ENCODE measurements at places on chromosomes 5 and 9.
A peak's percentile ranks its signal among the peaks of the same experiment; 100 is the strongest.

DNA sequence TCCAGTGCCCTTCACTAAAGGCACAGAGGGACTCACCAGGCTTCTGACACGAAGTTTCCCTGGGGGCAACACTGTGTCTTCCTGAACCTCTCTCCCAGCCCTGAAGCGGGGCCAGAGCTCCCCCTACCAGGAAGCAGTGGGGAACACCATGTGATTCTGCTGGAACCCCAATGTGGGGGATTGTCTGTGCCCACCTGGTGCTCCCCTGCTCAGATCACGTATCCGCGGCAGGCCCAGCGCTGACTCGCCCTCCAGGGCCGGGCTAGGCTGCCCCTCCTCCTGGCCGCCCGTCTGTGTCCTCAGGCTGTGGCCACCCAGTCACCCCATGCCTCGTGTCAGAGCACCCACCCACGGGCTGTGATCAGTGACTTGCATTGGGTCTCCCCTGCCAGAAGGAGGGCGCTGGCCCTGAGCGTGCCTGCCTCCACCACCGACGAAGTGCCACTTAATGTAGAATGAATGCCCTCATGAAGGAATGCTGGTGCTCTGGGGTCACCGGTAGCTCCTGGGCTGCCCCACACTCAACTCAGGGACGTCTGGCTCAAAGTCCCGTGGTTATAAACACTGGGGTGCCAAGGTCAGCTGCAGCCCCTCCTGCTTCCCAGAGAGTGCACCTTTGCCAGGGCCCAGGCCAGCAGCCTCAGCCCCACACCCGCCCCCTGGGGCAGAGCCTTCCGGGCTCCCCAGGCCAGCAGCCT lies 22.1 kb downstream of the SARDH start:
- no peak for DNase-seq

DNA sequence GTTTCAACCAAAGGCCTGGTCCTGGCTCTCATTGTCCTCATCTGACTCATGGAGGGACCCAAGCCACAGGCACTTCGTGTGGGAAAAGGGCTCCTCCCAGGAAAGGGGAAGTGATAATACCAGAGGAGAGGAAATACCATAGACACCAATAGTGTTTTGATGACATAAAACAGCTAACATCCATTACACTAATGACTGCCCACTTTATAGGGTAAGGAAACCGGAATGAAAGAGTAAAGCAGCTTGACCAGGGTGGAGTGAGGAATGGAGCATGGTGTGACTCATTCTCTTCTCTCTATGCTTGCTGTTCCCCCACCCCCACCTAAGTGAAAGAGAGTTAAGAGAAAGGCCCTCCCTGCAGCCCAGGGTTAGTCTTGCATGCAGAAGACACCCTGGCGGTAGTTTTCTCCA lies 67.4 kb upstream of the HRH2 start:
- DNase-seq = no peak

DNA sequence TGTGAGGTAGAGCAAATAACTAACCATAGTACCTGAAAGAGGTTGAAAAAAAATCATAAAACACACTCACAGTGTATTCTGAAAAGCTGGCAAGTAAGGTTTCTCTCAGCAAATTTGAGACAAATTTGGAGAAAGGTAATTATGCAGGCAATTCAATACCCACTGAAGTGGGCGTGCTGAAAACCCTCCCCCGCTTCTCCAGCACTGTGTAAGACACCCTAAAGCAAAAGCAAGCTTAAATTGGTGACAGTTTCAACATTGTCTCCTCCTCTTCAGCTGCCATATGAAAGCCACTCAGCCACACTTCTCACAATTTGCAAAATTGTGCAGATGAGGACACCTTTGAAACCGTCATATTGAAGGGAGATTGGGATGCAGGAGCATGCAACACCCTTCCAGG lies 322.3 kb upstream of the CDH6 start:
- no peak for DNase-seq

DNA sequence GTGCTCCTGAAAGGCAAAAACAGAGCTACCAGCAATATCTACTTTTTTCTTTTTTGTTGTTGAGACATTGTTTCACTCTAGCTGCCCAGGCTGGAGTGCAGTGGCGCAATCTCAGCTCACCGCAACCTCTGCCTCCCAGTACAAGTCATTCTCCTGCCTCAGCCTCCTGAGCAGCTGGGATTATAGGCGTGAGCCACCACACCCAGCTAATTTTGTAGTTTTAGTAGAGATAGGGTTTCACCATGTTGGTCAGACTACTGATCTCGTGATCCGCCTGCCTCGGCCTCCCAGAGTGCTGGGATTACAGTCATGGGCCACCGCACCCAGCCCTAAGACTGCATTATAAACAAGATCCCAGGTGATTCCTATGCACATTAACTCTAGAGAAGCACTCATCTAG lies 17.0 kb downstream of the PLPP1 start:
- DNase-seq = no peak

DNA sequence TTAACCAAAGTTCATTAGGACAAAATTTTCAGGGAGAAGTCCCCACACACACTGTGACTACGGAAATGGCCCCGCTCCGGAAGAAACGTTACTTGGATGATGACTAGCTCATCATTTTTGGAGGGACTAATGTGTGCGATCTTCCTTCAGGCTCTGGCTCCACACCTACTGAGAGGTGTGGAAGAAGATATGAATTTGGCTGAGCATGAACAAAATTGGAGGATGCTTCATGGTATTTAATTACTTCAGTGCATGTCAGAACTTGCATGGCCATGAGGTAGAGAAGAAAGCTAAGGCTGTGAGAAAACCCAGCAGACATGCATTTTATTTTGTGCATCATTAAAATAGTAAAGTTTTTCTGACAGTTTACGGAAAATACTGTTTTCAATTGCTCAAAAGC lies 202.1 kb upstream of the TLE4 start:
- DNase-seq = no peak

- no peak for DNase-seq
Observed at GRCh38 chr9:77882294-77882693, 149.3 kb downstream of the GNAQ start.

- no peak for DNase-seq
Observed at GRCh38 chr5:154358516-154359220, 87.1 kb upstream of the SAP30L start.

DNA sequence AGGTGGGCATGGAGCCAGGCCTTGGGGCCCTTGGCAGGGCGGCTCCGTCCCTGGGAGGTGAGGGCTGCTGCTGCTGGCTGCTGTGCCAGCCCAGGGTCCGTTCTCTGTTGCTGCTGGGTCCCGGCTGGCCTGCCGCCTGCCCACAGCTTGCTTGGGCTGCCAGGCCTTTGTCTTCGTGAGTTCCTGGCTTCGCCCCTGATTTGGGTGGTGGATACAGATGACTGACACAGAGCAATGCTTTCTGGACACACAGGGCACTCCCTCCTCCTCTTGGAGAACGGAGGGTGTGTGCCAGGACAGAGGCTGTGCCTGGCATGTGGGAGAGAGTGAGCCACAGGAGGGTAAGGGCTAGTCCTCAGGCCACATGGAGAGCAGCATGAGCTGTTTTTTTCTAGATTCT lies 166.1 kb downstream of the MACROH2A1 start:
- no peak for DNase-seq

- no peak for DNase-seq
Observed at GRCh38 chr9:133876144-133876543, 116.0 kb downstream of the VAV2 start.

- DNase-seq = no peak
Observed at GRCh38 chr5:145407300-145408047, 427.7 kb downstream of the PRELID2 start.

- no peak for DNase-seq
Observed at GRCh38 chr5:26390608-26391007, 647.8 kb downstream of the CDH9 start.

- no peak for DNase-seq
Observed at GRCh38 chr5:166293892-166294291, 1997.6 kb upstream of the WWC1 start.

DNA sequence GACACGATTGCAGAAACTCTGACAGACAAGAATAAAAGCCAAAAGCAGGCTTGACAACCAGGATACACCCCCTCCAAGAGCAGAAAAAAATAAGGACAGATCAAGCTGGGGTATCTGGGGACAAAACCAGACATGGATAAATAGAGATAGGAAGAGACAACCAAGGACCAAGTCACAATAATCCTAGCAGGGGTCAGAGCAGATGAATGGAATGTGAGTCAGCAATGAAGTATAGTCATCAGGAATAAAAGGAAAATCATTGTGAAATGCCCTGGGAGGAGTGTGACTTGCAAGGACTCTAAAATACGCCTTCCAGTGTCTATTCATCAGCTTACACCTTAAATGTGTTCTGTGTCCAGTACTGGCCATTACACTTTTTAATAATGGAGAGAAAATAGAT lies 206.8 kb downstream of the CAAP1 start:
- no peak for DNase-seq

DNA sequence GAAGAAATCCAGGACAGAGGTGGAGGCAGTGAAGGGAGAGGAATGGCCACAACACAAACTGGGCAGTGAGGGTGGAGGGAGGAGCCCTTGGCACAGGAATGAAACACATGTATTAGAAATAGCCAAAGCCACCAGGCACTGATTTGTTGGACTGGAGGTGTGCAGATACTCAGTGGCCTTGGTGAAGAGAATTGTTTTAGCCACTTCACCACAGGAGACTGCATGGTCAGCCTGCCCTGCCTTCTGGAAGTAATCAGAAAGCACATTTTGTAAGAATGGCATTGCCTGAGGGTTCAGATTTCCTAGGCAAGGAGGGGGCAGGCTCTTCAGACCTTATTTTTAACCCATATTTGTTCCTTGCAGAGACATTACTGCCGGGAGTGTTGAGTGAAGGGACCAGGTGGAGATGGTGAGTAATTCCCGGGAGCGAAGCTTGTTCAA lies 2.2 kb downstream of the SGCD start:
- peak; percentile 33 for DNase-seq

DNA sequence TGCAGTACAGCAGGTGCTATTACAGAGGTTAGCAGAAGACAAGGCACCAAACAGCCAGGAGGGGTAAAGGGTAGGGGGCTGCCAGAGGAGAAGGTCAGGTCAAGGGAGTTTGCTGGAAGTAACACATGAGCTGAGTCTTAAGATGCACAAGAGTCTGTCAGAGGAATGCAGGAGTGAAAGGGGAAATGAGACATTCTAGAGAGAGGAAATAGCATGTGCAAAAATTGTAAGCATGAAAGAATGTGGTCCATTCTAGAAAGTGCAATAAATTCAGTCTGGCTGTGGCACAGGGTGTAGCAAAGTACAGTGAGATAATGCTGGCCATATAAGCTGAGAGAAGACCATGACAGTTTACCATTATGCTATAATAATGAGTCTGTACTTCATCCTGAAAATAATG lies 6.6 kb downstream of the GOLGA1 start:
- DNase-seq = no peak

DNA sequence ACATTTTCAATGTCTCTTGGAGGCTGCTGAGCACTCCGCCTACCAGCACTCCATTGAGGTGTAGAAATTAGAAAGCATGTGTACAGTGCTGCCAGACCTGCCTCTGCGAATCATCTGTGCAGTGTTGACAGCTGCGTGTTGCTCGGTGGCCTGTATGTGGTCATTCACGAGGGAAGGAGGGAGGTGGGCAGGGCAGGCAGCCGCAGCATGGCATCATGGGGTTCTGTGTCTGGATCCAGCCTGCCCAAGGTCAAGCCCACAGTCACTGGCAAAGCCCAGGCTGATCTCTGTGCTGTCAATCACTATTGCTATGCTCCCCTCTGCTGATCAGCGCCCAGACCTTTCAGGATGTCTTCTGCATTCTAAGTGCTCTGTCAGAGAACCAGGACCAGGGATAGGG lies 8.0 kb upstream of the PDZD2 start:
- no peak for DNase-seq

GRCh38 chr5:139214646-139215045 lies 16.5 kb upstream of the SIL1 start:
- no peak for DNase-seq

- DNase-seq = no peak
Observed at GRCh38 chr9:88312045-88312444, 76.2 kb upstream of the SPIN1 start.

- no peak for DNase-seq
Observed at GRCh38 chr5:3269395-3270169, 326.1 kb upstream of the IRX1 start.

DNA sequence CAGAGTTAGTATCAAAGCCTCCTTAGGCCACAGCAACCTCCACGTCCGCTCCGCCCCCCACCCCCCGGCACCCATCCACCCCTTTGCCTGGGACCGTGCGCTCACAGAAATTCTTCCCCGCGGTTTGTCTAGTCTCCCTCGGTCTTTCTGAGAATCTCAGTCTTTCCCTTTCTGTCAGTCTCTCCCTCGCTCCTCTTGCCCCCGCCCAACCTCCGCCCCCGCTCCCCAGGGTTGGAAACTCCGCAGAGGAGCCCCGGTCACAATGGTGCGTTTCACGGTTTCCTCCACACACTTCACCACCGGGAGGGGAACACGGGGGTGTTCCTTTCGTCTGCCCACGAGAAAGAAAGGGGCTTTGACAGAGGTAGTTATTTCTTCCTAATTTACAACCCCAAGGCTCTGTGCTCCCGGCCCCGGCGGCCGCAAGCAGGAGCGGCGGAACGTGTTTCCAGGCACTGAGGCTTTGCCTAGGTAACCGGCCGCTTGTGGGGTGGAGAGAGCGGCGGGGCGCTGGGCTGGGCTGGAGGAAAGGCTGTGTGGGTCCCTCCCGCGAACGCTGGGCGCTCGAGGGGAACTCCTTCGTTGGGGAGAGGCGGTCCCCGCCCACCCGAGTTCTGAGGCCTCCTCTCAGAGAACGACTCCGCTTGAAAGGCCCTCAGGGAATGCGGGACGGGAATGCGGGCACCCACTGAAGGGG lies 2.1 kb downstream of the NR4A3 start:
- DNase-seq = no peak

GRCh38 chr5:52808316-52808901 lies 20.7 kb downstream of the ITGA1 start:
- no peak for DNase-seq

DNA sequence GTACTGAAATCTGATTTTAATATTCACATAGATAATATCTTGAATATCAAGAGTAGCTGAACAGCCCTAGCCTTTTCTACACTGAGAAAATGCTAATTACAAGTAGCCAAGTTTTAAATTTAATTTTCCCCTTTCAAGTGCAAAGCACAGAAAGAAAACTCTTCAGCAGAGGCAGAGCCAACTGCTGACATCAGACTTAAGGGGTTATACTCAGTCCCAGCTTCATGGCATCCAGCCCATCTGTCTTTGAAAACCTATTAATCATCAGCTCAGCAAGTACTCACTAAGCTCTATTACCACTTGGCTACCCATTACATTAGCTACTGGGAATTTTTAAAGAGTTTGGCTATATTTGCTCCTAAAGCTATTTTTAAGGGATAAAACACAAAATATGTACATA lies 220.5 kb downstream of the SLC12A2 start:
- peak; percentile 80 for DNase-seq
